CD14-positive monocyte (primary cell): ENCODE measurements at places on chromosomes 2 and 18. TPM values are rescaled to one million over a fixed set of nuclear protein-coding genes. Genes with fewer than 3 reads are reported as not detected.

- no peak for DNase-seq
These were observed 121.1 kb upstream of the FN1 start for GRCh38 chr2:215556979-215557378.

- no peak for DNase-seq
These were observed 829.2 kb downstream of the ERBB4 start for GRCh38 chr2:211709389-211709788.

GRCh38 chr2:13681936-13682335 is 950.6 kb upstream of the LRATD1 start:
- DNase-seq, result no peak

DNA sequence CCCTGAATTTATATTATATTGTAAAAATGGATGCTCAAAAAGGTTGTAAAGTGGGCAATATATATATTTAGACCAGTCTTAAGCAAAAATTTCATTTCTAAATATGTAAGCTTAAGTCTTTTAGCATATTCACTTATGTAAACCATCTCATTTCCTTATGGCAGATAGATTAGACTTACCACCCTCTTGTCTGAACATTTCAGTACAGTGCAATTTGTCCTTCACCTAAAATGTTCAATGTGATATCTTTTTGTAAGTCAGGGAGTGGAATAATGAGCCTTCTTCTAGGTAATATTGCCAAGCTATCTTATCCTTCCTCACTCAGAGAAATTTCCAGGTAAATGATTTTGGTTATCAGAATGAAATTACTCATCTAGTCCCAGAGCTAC is 92.3 kb downstream of the KLF7 start:
- no peak for DNase-seq

Gene CRACDL
- polyA plus RNA-seq, result 0.28 TPM

- no peak for DNase-seq
These were observed 27.6 kb upstream of the ZEB2 start for GRCh38 chr2:144547494-144547893.

GRCh38 chr2:157480182-157480961 is 36.5 kb upstream of the CYTIP start:
- DNase-seq, result peak; percentile 45

GRCh38 chr2:216677439-216678097 is 17.8 kb downstream of the IGFBP5 start:
- DNase-seq, result no peak

- DNase-seq, result no peak
These were observed 328 bp downstream of the EGR4 start for GRCh38 chr2:73292906-73293533.

DNA sequence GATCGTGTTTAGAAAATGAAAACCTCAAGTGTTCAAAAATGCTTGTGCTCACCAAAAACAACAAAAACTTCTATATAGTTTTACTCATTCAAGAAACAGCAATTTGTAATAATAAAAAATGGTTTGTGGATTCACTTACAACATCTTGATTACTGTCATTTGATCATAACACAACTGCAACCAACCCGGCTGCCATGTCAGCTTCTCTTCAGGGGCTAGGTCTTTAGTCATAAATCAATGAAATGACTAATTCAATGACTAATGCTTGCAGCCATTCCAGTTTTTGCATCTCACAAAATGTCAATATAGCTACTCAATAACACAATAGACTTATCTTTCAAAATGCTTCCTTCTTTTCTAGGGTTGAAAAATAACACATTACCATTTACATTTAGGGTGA is 128.0 kb downstream of the OLA1 start:
- DNase-seq, result no peak

DNA sequence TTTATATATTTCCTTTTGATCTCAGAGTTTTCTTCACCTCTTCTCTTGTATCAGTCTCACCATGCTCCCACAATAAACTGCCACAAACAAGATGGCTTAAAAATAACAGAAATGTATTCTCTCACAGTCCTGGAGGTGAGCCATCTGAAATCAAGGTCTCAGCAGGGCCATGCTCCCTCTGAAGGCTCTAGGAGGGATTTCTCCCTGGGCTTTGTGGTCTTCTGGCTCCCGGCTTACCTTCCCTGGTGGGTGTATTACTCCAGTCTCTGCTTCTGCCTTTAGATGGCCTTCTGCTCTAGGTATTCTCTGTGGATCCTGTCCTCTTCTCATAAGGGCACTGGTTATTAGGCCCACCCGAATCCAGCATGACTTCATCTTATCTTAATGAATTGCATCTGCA is 994.7 kb upstream of the POU3F3 start:
- DNase-seq, result no peak

- DNase-seq, result no peak
These were observed 22.9 kb downstream of the TGIF1 start for GRCh38 chr18:3472681-3473544.

DNA sequence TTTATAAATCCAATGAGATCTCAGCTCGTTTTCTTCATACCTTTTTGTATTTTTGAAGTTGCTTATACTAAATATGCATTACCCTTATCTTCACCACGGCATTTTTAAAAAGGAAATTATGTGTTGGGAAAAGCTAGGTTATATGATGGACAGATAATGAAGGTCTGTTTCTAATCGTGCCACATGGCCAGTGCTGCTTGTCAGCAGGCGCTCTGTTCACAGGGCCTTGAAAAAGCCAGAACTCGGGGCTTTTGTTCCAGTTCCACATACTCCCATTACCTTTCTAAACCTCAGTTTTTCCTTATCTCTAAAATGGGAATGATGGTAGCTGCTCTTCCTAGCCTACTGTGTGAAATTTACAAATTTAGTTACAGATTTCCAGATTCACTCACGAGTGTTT is 42.0 kb downstream of the EPAS1 start:
- no peak for DNase-seq

DNA sequence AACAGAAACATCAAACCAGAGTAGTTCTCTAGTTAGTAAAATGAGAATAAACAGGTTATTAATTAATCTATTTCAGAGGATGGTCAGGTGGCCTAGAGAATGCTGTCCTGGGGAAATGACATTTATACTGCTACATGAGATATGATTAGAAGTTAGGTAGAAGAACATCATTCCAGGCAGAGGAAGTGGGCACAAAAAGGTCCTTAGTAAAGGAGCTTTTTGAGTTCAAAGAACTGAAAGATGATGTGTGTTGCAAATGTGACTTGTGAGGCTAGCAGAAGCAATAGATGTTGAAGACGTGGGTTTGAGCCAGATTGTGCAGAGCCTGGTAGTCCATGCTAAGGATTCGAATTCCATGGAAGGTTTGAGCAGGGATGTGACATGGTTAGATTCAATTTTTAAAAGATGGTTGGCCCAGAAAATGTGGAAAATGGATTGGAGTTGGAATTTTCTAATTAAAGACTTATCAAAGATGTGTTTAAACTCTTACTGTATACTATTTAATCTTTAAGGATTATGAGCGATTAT is 34.2 kb downstream of the RAB10 start:
- no peak for DNase-seq

- DNase-seq, result no peak
These were observed 19.6 kb upstream of the YPEL5 start for GRCh38 chr2:30127016-30127893.

Gene CYS1
- not detected for polyA plus RNA-seq

DNA sequence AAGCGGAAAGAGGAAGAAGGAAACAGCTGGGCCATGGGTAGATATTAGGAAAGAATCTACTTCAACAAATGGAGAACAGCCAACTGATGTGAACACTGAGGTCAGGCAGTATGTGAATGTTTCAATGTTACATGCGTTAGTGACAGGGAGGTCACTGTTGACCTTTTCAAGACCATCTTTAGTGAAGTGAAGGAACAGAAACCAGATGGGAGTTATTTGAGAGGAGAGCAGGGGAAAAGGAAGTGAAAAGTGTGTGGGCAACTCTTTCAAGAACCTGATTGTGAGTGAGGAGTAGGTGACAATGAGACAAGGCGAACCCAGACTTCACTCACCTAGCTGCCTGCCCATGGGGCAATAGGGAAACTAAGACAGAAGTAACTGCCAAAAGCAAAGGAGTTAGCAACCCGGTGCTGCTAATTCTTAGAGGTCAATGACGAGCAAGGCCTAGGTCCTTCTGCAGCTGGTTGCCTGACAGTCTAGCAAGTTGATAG is 67.0 kb downstream of the SP3 start:
- DNase-seq, result peak; percentile 68

DNA sequence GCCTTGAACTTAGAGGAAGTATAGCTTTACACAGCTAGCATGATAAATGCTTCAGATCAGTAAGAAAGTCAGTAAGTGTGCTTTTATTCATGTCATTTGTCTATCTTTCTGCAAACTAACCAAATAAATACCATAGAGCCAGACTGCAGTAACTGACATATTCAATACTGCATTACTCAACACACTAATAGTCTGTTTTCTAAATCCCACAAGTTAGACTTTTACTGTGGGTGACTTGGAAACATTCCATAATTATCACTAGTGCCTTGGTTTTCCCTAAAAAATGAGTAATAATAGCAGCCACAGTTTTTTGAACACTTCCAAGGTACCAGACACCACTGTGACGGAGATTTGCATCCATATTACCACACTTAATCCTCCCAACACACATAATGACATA is 33.0 kb downstream of the ACVR1 start:
- DNase-seq, result no peak

GRCh38 chr2:239433777-239434403 is 33.1 kb upstream of the HDAC4 start:
- DNase-seq, result peak; percentile 63

DNA sequence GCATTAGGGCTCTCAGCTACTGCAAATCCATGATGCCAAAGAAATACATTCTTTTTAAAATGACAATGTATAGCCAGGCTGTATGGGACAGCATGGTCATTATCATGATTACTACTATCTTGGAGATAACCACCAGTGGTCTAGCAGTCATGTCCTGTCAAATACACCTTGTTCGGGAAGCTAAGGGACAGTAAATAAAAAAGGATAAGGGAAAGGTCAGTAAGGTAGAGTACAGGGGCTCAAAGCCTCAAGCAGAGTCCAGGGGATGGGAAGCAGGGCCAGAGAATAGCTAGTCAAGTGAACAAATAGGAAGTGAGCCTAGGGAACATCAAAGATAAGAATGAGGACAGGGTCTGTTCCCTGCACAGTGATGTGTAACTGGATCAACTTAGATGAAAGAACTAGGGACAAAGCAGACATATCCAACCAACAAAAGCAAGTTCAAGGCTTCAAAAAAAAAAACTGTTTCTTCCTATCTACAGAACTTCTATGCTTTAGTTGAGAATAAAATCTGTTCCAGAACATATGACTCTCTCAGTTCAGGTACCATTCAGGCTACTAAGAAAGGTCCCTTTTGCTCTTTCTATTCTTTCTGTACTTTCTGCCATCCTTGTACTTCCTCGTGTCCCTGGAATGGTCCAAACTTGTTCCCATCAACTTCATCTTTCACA is 62.9 kb upstream of the EHBP1 start:
- no peak for DNase-seq

DNA sequence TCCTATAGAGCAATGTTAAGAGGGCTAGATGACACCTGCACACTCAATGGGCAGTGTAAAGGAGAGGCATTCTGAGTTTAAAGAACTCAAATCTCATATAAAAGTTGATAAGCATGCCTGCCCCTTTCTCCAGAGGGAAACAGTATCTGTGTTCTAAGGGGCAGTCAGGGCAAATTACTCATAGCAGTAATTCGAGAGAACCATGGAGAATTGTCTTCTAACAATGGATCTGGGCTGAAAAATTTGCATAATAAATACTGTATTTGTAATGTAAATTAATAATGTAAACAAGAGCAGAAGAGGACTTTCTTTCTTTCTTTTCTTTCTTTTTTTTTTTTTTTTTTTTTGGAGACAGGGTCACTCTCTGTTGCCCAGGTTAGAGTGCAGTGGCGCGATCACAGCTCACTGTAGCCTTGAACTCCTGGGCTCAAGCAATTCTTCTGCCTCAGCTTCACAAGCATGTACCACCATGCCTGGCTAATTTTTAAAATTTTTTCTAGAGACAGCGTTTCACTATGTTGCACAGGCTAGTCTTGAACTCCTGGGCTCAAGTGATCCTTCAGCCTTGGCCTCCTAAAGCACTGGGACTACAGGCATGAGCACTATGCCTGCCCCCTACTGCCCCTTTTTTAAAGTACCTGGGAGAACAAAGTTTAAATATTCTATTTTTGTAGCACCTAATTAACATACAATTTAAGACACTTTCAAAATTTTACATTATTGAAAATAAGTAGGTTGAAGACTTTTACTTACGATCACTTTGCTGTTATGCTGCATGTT is 70.6 kb downstream of the OTX1 start:
- DNase-seq, result no peak

- no peak for DNase-seq
These were observed 1.0 kb downstream of the EPHA4 start for GRCh38 chr2:221571025-221571550.

DNA sequence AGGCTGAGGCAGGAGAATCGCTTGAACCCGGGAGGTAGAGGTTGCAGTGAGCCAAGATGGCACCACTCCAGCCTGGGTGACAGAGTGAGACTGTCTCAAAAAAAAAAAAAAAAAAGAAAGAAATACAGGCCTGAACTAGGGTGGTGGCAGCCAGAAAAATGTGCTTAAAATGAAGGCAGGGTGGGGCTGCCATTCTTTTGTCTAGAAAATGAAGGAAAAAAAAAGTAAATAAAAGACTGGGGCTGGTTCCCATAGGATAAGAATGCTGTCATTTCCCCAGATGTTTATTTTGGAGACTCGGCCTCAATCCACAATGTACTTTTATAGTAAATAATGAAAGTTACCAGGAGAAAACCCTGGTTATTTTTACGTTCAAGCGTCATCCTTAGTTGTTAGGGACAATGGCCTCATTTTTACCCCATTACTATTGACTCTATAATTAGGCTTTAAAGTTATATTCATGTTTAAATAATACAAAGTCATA is 58.9 kb downstream of the ATP8B1 start:
- no peak for DNase-seq

DNA sequence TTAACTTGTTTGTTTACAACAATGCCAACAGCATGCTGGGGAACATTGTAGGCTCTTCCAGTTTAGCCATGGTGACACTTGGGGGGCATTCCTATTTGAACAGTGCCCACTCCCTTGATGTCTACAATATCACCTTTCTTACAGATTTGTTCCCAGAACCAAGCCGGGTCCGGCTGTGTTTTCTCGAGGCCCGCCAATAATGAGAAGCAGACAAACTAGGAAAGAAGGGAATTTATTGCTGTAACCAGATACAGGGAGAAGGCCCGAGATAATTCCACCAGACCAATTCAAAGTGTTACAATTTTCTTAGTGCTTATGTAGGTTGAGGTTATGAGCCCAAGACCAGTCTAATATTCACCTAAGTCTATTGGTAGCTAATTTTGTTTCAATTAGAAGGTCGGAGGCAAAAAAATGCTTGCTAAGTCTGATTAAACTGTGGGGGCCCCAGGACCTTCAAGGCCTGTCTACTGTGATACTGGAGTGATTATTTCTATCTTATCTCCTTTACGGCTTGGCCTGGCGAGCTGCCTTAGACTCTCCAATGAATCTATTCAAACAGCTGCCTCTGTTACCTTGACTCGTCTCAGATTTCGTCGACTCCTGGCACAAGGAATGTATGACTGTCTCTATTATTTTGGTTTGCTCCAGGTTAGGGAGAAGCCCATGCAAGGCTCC is 59.1 kb upstream of the PSME4 start:
- DNase-seq, result no peak

DNA sequence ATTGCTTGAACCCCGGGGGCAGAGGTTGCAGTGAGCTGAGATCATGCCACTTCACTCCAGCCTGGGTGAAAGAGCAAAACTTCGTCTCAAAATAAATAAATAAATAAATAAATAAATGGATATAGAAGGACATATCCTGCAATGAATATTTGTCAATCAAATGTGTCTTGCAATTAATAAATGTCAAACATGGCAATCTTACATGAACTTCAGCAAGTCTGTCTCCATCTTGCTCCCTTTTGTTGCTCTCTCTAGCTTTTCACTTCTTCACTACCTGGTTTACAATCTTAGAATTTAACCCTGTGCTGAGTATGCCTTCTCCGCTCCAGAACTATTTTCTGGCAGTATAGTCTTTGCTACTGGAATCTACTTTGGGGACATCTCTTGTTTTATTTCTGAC is 3.3 kb upstream of the YES1 start:
- no peak for DNase-seq
